Thyroid gland (tissue), 4 donors: ENCODE measurements at places on chromosomes 16 and 17. TPM values are rescaled to one million over a fixed set of nuclear protein-coding genes. Genes with fewer than 3 reads are reported as not detected.
A peak's percentile ranks its signal among the peaks of the same experiment; 100 is the strongest.

DNA sequence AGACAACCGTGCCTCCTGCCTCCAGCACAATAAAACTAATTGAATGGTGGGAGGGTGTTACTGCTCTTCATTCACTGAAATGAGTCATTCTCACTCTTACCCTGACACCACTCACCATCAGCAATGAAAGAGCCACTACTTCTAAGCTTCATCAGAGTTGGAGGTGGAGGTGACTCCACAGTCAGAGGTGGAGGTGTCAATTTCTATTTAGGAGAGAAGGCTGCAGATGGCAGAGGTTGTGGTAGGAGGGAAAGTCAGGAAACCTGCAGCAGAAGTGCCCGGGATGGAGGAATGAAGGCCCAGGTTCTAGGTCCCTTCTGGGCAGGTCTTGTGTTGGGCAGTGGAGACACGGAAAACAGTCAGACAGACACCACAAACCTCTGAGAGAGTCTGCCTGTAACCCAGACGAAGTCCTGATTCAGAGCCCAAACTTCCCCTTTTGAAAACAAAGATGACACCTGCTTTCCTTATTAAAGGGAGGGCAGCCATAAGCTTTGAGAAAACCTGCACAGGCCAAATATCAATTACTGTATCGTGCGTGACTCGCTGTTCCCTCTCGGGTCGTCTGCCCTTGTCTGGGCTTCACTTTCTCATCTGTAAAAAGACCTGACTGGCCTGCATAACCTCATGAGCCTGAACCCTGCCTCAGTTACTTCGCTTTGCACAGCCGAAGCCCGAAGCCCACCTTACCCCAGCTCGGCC, 668 bp downstream of the ATPAF2 start:
- no peak for DNase-seq

GRCh38 chr16:17296431-17296830, 174.3 kb downstream of the XYLT1 start:
- DNase-seq = no peak

Gene TEKT1
- total RNA-seq = not detected

Gene CDH13
- 5.2 TPM for total RNA-seq

GRCh38 chr16:10039220-10040096, 142.8 kb downstream of the GRIN2A start:
- peak; percentile 27 for DNase-seq

DNA sequence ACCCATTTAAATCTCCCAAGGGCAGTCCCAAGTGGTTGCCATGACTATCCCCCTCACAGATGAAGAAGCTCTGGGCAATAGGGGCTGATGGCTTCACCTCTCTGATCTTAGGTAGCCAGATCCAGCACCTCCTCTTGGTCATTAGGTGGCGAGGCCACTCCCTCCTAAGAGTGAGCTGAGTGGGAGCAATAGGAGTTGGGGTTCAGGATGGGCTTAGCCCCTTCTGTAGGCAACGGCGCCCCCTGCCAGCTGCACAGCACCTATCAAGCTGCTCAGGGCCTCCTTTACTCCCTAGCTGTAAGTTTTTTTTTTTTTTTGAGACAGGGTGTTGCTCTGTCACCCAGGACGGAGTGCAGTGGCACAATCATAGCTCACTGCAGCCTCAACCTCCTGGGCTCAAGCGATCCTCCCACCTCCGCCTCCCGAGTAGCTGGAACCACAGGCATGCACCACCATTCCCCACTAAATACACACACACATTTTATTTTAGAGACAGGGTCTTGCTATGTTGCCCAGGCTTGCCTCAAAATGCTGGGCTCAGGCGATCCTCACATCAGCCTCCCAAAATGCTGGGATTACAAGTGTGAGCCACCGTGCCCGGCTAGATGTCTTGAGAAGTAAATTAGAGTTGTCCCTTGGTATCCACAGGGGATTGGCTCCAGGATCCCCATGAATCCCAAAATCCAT, 3.5 kb upstream of the RRAD start:
- DNase-seq = peak; percentile 39

DNA sequence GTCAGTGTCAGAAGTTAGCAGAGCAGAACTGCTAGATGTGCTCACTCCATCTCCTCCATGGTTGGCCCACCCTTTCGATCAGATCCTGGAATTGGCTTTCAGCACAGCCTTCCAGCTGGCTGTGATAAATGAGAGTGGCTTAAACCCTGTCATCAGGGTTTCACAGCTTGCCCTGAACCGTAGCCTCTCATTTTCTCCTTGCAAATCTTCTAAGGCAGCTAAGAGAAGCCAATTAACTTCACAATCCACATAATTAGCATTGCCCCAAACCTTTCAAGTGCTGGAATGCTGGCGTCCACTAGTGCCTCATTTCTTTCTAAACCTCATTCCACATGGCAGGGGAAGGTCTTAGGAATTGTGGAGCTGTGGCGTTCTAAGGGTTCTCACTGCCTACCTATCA, 21.7 kb downstream of the MILR1 start:
- DNase-seq = no peak

Gene KLHL10
- not detected for total RNA-seq

DNA sequence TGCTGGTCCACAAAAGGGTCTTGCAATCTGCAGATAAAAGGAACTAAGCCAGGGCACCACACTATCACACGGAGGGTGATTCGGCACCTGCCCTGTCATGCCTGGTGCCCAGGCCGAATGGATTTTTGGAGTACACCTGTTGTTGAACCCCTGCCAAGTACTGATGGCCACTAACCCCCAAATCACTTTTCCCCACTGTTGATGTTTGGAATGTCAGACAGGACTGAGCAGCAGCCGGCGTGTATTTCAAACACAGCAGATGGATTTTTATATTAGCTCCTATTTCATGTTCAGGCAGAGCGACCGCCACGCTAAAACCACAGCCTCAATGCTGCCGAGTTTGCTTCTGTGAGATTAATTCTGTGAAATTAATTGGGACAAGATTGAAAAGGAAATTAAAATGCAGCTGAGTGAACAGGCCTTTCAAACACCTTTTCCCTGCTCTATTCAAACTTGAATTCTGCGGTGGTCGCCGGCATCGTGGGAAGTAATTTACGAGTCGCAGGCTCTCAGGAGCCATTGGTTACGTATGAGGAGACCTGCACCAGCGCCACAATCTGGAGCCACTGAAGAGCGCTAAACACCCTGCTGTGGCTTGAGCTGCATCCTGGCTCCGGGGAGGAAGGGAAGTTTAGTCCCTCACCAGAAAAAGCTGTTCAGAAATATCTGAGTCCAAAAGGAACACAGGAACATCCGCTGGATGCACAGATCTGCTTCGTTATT, 48.5 kb downstream of the SNX11 start:
- DNase-seq = no peak
